NCI-H1436 (cell line): ENCODE measurements at places on chromosomes 2 and 18.

DNA sequence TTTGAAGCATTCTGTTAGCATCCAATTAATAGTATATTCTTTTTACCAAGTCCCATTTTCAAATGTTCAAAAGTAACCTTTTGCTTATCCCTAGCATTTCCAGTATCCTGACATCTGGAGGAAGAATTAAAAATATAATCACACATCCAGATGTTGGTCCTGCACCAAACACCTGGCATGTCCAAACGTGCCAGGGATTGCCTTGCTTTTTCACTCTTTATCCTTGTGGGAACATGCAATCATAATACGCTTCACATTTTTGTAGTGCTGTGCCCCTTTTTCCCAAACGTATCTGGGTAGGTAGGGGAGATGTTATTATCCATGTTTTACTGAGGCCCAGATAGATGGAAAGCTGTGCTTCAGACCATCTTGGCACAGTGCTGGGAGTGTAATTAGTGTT is 133.0 kb downstream of the TPGS2 start:
- no peak for DNase-seq

DNA sequence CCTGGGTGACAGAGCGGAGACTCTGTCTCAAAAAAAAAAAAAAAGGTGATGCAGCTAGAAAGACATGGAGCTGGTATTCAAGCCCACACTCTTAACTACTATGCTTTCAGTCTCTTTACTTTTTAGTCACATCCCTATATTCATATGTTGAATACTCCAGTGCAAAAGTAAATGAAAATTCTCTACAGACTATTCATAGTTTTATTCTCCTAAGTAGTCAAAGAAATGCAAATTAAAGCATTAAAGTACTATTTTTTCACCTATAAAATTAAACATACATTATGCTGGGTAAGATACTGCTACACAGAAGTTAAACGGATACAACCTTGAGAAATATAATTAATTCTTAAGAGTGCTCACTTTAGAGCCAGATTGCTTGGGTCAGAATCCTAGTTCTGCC is 7.6 kb downstream of the CUL3 start:
- no peak for DNase-seq

- DNase-seq: no peak
Observed at GRCh38 chr2:12767996-12768624, 51.4 kb downstream of the TRIB2 start.

GRCh38 chr2:45074713-45075112 is 65.5 kb upstream of the SIX2 start:
- DNase-seq: no peak

DNA sequence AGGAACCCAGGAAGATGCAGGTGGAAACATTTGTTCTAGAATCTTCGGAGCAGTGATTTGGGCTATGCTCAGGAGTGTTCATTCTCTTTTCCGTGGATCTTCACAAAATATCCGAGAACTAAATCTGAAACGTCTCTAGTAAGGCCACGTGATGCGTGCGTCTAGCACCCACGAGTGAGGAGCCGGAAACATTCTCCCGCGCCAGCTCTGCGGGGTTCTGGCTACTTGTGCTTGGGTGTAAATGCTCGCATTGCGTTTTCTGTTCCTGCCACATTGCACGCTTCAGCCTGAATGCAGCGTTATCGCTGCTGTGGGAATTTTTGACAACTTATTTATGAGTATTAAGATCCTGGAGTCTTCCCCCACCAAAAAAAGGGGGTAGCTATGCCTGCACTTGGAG is 71.4 kb downstream of the KLHL29 start:
- DNase-seq: no peak
